ENCODE measurements at places on chromosomes 12 and 14.

GRCh38 chr12:96870946-96871345 is 36.1 kb upstream of the NEDD1 start:
- DNase-seq = no peak

DNA sequence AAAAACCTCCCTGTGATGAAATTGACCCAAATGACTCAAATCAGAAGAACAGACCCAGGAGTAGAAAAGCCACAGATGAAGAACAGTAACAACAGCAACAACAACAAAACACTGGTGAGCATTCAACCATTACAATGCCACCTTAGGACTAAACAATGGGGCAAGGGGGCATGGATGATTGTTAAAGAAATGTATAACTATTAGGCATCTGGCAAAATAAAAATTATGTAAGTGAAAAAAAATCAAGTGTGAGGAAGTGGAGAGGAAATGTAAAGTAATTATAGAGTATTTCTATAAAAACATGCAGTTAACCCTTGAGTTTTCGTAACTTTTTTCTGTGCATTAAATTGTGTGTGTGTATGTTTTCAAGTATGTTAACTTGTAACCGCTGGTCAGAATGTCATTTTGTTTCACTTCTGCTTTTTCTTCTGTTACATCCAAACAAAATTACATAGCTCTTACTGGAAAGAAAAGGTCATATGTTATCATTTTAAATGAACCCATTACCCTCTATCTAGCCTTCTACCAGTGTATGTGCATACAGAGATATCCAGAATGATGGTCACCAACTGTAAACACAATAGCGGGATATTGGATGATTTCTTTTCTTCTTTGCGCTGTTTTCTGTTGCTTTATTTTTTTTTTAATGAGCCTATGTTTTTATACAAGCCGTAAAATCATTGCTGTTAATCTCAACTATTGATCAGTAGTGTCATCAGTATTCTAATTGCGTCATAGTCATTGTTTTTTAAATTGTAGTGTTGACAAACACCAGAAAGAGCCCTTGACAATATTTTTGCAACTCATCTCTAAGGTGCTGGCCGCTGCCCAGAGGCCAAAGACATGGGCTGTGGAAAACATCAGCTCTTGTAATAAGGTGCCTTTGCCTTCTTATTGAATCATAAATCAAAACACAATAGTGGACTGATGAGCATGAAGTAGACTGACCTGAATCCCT is 170.6 kb downstream of the CRADD start:
- DNase-seq = no peak

- no peak for DNase-seq
These were observed 48.5 kb downstream of the VCPKMT start for GRCh38 chr14:50067723-50068495.

DNA sequence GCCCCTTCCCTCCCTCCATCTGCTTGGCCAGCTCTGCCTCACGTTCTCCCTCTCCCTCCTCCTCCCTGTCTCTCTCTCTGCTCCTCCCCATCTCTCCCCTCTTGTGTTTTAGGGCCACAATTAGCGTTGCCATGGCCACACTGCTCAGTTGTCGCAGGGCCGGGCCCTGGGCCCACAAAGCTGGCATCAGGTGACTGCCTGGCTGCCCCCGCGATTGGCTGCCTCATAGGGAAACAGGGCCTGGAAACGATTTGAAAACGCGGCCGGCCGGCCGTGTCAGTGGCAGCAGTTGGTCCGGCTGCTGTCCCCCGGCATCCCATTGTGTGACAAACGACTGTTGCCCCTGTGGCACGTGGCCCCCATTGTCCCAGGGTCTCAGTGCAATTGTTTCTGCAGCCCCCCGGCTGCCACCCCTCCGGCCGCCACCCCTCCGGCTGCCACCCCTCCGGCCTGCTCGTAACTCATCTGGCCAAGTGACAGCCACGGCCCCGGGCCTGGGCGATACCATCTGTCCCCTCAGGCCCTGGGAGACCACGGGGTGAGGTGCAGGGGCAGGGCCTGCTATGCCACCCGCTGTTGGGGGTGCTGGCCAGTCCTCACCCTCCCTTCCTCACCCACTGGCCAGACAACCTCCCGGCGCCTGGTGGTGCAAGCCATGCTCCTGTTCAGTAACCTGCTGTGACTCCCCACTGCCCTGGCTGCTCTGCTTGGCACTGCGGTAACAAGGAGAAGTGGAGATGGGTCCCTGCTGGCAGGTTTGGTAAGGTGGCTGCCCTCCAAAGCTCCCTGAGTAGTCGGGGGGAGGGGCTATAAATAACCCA is 17.4 kb downstream of the FOXN4 start:
- peak; percentile 76 for DNase-seq

DNA sequence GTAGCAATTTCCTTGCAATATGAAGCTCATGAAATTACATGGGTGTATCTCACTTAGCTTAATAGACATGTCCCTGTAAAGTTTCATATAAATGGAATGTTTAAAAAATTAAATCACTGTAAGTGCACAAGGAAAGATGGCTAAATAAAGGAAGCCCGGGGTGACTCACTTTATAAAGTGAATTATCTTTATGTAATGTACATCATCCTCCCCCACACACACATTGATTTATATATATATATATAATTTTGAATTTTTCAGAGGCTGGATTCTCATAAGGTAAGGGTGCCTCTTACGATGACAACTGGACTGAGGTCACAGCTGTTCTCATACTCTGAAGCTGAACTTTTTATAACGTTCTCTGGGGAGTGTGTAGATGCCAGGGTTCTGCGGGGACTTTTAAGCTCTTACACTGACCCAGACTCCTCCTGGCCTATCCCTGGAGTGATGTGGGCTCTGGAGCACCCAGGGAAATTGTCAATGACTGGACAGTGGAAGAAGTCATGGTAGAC is 108.7 kb upstream of the HIF1A start:
- DNase-seq = no peak

DNA sequence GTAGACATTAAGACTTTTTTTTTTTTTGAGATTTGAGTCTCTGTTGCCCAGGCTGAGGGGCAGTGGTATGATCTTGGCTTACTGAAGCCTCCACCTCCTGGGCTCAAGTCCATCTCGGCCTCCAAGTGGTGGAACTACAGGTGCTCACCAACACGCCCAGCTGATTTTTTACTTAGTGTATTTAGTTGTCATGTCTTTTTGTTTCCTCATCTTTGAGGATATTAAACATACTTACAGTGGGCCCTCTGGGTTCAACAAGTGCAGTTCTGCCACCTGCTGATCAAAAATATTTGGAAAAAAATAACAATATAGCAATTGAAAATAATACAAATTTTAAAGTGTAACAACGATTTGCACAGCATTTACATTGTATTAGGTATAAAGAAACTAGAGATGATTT is 4.4 kb upstream of the B4GALNT1 start:
- no peak for DNase-seq

- no peak for DNase-seq
These were observed 61.1 kb upstream of the C12orf71 start for GRCh38 chr12:27143256-27144069.

DNA sequence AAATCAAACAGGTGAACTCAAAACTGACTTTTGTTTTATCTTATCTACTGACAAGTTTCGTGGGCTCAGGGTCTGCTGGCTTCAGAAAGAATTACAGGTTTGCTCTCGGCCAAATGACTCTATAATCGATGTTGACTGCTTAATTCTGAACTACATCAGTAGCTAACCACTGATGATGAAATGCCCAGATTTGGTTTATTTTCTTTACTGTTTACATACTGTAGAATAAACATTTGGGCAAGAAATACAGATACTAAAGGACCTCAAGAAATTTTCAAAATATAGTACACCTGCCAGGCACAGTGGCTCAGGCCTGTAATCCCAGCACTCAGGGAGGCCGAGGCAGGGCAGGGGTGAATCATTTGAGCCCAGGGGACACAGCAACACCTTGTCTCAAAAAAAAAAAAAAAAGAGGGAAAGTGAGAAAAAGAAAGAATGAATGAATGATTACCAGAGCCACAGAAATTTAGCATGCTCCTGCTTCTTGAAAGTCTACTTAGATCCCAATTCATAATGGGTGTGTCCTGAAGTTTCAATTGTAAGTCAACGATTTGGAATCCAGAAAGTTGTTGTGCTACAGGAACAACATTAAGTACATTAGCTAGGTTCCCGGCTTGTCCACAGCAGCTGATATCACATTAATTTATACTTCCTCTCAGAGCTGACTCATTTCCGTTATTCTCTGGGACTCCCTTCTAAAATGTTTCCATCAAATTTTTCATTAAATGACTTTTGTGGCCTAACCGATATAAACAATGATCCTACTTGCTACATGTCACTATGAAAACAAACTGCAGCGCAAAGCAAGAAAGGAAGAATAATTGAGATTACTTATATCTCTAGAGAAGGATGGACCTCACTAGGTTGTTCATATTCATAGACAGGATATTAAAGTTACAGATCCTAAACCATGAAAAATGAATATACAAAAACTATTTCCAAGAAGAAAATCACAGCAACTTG is 134.3 kb downstream of the MED13L start:
- no peak for DNase-seq

- no peak for DNase-seq
These were observed 75.3 kb upstream of the AMN1 start for GRCh38 chr12:31804185-31804504.

GRCh38 chr14:32190673-32191072 is 11.2 kb upstream of the RNU6-7 start:
- no peak for DNase-seq

DNA sequence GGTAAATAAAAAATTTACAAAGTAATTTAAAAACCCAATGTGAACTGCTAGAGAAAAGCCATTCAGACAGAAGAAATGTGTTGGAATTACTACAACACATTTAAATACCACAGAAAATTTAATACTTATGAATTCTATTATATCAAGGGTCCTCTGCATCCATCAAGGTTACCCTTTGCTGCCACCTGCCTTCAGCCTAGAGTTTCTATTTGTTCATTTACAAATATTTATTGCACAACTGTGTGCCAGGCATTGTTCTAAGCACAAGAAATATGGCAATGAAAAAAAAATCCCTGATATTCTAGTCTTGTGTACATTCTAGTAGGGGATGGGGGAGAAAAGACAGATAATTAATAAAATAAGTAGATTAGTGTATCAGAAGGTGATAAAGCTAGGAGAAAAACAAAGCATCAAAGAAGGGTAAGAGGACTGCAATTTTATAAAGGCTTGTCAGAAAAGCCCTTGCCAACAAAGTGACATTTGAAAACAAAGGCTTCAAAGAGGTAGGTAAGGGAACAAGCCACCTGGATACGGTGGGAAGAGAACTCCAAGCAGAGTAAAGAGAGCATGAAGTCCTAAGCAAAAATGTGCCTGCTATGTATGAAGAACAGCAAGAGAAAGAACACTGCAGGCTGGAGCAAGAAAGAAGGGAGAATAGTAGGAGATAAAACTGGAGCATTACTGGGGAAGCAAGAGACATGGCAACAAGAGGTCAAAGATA is 59.1 kb upstream of the SLC6A13 start:
- DNase-seq = no peak

DNA sequence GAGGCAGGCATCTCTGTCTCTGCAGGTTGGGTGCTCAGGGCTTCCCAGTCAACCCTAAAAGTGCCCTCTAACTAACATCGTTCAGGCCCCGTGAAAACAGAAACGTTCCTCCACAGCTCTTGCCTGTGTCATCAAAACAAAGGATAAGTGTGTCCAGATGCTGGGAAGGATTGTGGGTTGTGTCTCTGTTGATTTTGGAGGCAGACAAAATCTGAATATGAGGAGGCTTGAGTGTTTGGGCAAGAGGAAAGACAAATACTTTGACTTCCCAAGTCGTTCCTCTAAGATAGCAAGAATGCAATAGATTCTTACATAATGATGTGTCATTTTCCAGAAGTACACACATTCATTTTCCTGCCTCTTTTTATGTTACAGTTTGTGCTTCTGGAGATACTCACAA is 52.9 kb downstream of the SERPINA3 start:
- peak; percentile 38 for DNase-seq

GRCh38 chr14:35879151-35879648 is 53.1 kb downstream of the BRMS1L start:
- DNase-seq = no peak

GRCh38 chr12:28489246-28489645 is 299.0 kb downstream of the CCDC91 start:
- DNase-seq = no peak

DNA sequence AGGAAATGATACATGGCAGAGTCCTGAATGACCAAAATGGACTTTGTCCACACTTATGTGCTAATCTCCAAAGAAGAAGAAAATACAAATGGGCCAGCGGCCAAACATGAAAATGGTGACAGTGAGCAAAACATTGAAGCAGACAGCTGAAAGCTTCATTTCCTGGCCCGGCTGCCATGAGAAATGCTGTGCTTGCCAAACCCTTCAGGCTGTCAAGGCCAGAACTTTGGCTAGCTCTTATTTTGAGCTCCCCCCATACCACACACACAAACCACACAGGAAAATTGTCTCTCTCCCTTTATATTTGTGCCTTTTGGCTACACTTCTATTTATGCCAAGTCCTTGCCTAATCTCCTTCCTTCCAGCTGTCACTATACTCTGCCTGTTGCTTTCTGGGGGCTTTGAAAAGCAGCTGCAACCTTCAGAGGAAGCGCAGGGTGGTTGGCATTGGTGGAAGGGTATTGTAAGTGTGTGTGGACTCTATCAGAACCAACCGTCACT is 323.8 kb downstream of the RAD51B start:
- DNase-seq = peak; percentile 79

DNA sequence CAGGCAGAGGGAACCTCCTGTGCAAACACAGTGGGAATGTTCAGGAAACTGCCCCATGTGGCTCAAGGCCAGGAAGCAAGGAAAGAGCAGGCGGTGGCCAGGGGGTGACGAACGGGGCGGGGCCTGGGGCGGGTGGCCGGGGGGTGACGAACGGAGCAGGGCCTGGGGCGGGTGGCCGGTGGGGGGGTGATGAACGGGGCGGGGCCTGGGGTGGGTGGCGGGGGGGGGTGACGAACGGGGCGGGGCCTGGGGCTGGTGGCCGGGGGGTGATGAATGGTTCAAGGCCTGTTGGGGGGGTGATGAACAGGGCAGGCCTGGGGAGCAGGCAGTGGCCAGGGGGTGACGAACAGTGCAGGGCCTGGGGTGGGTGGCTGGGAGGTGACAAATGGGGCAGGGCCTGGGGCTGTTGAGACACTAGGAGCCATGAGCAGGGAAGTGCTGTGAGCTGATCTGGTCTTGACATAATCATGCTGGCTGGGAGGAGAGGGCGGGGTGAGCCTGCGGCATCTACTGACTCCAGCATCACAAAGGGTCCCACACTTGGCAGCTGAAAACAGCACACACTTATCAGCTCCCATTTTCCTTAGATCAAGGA is 62.7 kb upstream of the FBRSL1 start:
- no peak for DNase-seq

DNA sequence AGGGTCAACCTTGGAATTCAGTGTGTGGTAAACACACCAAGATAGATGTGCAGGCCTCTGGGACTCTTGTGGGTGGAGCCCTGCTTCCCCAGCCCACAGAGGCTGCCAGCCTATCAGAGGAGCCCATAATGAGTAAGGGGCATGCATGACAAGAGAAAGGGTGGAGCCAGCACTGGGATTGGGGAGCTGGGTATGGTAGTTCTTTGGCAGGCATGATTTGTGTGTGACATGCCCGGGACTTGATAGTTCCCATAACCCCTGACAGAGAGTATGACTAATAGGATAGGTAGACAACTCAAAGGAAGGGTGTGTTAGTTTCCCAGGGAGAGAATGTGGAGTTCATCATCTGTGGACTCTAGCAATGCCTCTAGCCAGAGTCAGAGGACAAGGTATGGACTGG is 143.0 kb downstream of the EMP1 start:
- no peak for DNase-seq

Measured in right forelimb (tissue), 1 donor.